ENCODE measurements at places on chromosomes 6 and 20.

GRCh38 chr20:3239026-3239866 is at the start of gene SLC4A11:
TSS of gene SLC4A11 (minus strand) at chr20:3239190. CDS start at chr20:3239137, 53 bp downstream.
- peak; percentile 46 for DNase-seq

GRCh38 chr6:159695984-159696383 is 2.9 kb upstream of the SOD2 start:
- DNase-seq = no peak

DNA sequence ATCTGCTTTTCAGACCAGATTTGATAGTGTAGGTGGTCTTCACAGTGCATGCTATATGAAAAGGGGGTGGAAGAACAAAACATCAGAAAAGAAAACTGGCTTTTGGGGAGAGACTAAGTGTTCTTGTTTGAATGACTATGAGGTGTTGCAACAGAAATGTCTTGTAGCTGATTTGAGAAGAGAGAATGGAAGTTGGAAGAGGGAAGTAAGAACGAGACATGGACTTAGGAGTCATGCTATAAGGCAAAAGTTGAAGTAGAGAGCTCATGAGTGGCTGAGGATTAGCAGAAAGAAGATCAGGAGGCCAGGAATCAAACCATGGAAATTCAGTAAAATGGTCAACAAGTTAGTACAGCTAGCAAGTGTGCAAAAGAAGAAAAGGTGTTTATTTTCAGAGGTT is 32.1 kb downstream of the FNDC1 start:
- no peak for DNase-seq

- no peak for DNase-seq
These were observed 314.5 kb upstream of the CDH4 start for GRCh38 chr20:60937585-60937984.

- no peak for DNase-seq
These were observed 109.3 kb upstream of the TAB2 start for GRCh38 chr6:149208134-149208601.

DNA sequence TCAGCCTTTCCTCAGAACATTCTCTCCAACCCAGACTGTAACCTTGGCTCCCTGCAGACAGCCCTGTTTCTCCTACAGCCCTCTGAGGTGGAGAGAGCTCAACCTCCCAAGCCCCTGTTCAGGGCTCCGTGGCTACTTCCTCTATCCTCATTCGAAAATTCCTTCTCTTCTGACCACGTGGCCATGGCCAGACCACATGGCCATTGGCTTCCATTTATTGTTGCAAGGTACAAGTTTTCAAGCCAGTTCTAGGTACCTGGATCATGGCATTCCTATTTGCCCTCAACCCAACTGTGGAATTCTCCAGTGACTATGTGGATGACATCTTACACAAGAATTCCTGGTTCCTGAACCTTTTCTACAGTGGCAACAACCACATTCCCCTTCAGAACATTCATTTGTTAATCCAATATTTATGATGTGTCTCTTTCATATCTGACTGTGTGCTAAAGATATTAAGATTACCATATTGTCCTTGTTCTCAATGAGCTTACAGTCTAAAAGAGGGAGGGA is 161.9 kb downstream of the GMPR start:
- no peak for DNase-seq

- no peak for DNase-seq
These were observed 137.9 kb upstream of the THBS2 start for GRCh38 chr6:169391473-169392071.

GRCh38 chr6:93407186-93407585 is 12.2 kb downstream of the EPHA7 start:
- DNase-seq = no peak

- no peak for DNase-seq
These were observed 34.1 kb downstream of the DCDC2 start for GRCh38 chr6:24323632-24324337.

DNA sequence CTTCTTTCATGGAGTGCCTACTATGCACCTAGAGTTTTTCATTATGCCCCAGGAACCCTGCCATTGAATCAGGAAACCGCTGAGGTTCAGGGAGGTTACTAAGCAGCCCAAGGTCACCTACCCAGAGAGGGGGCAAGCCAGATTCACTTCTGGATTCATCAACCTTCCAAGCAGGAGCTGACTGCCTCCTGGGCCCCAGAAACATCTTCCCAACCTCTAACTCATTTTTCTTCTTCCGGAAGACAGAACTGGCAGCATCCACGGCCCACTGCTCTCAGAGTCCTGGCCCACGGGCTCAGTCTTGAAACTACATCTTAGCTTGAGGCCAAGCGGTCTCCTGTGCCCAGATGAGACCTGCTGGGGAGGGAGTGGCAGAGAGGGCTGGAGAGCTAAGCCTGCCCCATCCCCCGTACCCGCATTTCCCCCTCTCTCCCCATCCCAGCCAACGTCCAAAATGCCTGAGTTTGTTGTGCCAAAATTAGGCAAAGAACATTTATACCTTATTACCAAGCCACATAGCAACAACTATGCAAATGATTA is 281.0 kb downstream of the CDC5L start:
- DNase-seq = no peak

DNA sequence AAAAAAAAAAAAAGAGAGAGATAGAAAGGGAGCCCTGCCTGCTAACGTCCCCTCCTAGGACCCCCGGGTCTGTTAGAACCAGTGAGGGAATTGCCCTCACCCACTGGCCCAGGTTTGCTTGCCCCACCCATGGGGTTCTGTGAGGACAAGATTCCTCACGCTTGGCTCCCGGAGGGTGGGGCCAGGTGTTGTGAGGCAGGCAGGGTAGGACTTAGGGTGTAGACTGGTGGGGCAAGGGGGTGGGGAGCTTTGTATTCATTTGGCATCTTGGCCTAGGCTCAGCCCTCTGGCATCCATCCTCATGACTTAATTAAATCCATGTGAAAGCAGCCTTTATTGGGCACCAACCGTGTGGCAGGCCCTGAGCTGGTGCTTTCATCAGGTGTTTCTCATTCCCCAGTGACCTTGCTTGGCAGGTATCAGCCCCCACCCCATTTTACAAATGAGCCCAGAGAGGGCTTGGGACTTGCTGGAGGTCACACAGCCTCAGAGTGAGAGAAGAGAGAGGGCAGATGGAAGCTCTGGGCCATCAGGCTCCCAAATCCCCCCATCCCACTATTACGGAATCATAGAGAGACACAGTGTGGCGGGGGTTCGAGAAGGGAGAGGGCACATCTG is 19.0 kb downstream of the RAB44 start:
- DNase-seq = no peak

DNA sequence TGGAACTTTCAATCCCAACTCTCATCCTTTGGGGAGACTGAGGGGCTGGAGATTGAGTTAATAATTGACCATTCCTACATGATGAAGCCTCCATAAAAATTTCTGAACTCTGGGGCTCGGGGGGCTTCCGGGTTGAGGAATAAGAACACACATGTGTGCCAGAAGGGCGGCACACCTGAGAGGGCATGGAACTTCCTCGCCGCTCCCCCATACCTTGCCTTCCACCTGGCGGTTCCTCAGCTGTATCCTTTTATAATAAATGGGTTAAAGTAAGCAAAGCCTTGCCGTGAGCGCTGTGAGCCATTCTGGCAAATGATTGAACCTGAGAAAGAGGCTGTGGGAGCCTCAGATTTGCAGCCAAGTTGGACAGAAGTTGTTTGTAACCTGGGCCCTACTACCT is 164.8 kb downstream of the LY86 start:
- no peak for DNase-seq

DNA sequence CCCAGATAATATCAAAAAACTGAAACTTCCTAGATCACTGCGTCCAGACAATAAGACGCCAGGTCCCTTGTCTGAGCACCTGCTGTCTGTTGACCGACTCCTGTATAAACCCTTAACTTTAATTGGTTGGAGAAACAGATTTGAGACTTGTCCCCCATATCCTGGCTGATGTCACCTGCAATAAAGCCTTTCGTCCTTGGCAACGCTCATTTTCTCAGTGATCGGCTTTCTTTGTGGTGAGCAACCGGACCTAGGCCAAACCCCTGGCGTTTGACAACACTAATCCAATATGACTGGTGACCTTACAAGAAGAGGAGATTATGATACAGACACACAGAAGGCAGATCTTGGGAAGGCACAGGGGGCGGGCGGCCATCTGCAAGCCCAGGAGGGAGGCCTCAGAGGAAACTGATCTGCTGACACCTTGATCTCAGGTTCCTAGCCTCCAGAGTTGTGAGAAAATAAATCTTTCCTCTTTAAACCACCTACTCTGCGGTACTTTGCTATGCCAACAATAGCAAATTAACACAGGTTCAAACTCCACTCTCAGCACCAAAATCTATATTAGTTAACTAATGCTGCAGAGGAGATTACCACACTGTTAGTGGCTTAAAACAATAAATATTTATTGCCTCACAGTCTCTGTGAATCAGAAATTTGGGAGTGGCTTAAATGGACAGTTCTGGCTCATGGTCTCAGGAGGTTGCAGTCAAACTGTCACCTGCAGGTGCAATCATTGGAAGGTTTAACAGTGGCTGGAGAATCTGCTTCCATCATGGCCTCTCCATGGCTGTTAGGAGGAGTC is 178.7 kb downstream of the OTOR start:
- no peak for DNase-seq

DNA sequence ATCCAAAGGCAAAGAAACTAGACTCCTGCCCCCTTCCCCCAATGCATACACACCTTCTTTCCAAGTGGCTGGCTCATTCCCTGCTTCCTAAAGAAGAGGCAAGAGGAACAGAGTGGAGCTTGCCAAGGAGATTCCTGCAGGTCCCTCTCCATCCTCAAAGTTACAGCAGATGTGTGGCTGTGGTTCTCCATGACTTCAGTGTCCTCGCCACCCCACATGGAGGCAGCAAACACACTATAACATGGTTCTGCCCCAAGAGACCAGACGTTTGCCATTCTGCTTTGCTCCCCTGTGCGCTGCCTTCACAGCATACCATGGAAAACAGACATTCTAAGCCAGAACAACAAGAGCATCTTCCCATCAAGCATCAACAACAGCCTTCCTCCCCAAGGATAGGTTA is 84.4 kb downstream of the BACH2 start:
- no peak for DNase-seq

- DNase-seq = no peak
These were observed 322.2 kb downstream of the SOX4 start for GRCh38 chr6:21915707-21916260.

DNA sequence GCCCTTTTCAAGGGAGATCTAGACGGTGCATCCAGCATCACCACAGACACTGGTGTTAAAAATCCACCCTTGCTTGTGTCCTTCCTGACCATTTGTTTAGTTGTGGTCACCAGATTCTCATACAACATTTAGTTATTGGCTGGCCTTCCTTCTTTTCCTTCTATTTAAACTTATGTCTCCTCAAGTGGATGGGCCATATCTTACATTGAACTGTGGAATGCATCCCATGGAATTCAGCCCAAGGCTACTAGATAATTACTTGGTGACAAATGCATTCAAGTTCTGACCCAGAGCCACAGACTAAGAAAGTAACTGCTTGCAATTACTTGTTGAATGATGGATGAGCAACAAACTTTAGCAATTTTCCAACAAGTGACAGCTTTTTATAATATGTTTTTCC is 198.9 kb upstream of the SSTR4 start:
- DNase-seq = no peak

DNA sequence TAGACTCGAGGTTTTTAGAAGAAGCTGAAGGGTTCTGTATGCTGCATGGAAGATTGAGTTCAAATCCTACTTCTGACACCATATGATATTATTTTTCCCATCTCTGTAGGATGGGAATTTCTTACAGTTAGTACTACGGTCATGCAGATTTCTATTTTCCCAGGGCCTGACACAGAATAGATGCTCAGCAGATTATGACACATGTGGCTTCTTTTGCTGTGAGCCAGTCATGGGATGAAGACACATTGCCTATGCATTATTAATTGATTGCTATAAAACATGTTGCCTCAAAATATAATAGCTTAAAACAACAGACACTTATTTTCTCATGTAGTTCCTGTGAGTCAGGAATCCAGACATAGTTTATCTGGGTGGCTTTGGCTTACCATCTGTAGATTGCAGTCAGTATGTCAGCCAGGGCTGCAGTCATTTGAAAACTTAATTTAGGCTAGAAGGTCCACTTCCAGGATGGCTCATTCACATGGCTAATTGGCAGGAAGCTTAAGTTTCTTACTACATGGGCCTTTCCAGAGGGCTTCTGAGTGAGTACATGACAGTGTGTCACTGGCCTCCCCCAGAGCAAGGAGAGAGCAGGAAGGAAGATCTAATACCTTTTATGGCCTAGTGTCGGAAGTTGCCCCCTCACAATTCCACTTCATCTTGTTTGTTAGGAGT is 29.5 kb downstream of the TOP1 start:
- DNase-seq = peak; percentile 58

- DNase-seq = no peak
These were observed 38.7 kb downstream of the UQCC2 start for GRCh38 chr6:33672808-33673207.

- DNase-seq = no peak
These were observed 25.4 kb upstream of the DNAAF9 start for GRCh38 chr20:3432844-3433243.

DNA sequence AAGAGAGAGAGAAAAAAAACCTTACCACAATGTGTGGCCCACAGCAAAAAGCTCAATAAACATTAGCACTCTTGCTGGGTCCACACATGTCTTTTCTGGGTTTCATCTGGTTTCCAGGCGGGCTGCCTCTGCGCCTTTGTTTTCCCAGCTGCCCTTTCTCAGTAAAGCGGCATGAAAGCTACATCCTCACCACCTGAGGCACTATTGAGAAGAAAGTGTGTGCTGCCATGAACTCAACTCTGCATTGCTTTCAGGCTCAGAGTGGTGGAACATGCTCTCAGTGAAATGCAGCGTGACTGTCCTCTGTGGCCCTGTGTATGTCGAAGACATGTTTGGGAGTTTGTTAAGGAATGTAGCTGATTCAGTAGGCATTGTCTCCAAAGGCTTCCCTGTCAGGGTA is 102.3 kb downstream of the LYRM2 start:
- no peak for DNase-seq

- no peak for DNase-seq
These were observed 16.9 kb upstream of the SRSF3 start for GRCh38 chr6:36577301-36577700.

GRCh38 chr6:163661272-163661671 is 246.8 kb downstream of the QKI start:
- DNase-seq = no peak

DNA sequence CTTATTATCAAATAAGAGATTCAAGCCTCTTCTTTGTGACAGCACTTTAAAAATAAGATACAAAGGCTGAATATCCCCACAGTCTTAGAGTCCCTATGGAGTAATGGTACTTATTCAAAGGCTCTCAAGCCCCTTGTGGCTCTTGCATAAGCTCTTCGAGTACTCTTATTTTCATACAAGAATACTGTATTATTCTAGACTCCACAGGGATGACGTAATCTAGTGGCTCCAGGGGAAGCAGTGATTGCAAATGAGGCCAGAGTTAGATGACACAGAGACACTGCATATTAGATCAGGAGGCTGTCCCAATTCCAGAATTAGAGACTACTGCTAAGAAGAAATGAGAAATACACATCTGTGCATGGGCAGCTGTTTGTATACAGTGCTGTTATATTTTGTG is 1195.9 kb upstream of the MAP3K7 start:
- no peak for DNase-seq

DNA sequence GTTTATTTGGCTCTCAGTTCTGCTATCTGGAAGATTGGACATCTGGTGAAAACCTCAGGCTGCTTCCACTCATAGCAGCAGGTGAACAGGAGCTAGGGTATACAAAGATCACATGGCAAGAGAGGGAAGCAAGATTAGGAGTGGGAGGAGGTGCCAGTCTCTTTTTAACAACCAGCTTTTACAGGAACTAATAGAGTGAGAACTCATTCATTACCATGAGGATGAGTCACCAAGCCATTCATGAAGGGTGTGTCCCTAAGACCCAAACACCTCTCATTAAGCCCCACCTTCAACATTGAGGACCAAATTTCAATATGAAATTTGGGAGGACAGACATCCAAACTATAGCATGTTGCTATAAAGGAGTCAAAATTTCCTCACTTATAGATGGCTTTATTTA is 85.4 kb upstream of the HCRTR2 start:
- DNase-seq = no peak

All from stimulated activated CD4-positive, alpha-beta T cell treated with anti-CD3 and anti-CD28 coated beads, Interleukin-4, amount 100 ng/mL, for 4 hours (primary cell).